Ammon's horn (tissue), 1 donor: ENCODE measurements at places on chromosomes 16 and 17.

DNA sequence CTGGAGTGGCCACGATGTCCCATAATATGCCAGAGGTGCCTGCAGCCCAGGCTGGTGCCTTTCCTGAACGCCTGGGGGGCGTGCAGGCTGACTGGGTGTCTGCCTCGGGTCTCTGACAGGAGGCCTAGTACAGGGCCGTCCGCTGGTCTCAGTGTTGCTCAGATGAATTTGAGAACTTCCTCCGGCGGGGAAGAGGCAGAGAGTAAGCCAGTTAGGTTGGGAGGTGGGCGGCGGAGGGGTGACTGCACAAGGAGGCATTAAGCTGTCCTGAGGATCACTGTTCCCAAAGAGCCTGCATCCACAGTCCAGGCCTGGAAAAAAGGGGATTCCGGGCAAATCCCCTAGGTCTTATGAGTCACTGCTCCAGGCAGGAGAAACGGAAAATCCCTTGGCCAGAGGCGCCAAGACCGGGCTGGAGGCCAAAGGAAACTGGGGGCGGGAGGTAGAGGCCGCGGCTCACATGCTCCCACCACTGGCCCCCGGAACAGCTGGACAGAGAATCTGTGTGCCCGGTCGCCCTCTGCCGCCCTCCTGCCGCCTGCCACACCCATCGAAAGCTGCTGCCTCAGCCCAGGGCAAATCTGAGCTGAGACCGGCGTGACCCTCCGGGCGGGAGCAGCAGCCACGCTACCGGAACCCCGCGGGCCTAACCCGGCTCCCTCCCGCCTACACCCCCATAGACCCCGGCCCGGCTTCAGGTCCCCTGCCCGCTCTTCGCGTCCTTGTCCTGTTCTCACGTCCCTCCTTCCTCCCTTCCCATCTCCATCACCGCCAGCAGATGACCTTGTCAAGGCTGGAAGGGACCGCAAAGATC lies 1.2 kb downstream of the TRIM47 start:
- peak; percentile 86 for DNase-seq

DNA sequence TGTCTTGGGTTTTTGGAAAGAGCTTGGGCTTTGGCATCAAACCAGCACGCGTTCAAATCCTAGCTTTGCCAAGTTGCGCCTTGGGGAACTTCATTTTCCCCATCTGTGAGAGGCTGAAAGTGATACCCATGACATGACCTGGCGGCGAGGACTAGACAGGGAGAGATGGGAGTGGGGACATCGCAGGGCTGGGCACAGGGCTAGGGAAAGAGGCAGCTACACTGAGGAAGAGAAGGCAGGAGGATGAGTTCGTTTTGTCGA lies 202.9 kb downstream of the IRF8 start:
- no peak for DNase-seq

DNA sequence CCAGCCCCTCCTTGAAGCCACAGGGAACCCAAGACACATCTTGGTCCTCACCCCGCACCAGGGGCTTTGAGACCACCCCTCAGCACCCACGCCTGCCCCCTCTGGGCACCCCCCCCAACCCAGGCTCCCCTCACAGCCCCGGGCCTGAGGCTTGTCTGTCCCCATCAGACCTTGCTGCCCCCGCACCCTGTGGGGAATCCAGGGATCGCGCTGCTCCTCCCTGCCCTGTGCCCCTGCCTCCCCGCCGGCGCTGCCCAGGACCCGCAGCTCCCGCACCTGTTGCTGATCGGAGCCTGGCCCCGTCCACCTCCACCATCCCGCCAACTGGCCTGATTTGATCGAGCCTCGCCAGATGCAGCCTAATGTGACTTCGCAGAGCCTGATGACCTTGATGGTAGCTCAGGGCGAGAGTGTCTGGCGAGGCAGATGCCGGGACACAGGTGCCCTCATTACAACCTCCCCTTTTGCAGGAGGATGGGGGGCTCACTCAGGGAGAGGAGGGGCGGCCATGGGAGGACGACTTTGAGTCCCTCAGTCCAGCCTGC lies 29.0 kb downstream of the SLC25A10 start:
- no peak for DNase-seq

DNA sequence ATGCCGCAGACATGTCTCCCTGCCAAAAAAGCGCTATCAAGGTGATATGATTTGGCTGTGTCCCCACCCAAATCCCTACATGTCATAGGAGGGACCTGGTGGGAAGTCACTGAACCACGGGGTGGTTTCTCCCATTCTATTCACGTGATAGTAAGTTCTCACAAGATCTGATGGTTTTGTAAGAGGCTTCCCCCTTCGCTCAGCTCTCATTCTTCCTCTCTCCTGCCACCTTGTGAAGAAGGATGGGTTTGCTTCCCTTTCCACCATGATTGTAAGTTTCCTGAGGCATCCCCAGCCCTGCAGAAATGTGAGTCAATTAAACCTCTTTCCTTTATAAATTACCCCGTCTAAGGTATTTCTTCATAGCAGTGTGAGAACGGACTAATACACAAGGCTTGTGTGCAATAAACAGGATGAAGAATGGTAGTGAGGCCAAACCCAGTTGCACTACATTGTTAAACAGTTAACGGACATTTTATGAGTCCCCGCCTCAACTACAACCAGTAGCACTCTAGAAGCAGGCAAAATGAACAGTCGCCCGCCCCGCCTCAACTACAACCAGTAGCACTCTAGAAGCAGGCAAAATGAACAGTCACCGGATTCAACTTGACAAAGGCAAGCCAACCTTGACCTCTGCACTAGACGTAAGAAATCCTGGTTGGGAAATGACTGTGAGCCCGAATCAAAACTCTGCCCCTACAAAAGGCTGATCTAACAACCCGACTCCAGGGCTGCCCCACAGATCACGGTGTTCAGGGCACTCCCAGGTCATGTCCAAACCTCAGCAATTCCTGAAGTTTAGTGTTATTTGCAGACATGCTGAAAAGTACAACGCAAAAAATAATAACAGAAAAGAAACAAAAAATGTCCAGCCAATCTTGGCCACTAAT lies 26.3 kb downstream of the VPS53 start:
- DNase-seq = no peak

DNA sequence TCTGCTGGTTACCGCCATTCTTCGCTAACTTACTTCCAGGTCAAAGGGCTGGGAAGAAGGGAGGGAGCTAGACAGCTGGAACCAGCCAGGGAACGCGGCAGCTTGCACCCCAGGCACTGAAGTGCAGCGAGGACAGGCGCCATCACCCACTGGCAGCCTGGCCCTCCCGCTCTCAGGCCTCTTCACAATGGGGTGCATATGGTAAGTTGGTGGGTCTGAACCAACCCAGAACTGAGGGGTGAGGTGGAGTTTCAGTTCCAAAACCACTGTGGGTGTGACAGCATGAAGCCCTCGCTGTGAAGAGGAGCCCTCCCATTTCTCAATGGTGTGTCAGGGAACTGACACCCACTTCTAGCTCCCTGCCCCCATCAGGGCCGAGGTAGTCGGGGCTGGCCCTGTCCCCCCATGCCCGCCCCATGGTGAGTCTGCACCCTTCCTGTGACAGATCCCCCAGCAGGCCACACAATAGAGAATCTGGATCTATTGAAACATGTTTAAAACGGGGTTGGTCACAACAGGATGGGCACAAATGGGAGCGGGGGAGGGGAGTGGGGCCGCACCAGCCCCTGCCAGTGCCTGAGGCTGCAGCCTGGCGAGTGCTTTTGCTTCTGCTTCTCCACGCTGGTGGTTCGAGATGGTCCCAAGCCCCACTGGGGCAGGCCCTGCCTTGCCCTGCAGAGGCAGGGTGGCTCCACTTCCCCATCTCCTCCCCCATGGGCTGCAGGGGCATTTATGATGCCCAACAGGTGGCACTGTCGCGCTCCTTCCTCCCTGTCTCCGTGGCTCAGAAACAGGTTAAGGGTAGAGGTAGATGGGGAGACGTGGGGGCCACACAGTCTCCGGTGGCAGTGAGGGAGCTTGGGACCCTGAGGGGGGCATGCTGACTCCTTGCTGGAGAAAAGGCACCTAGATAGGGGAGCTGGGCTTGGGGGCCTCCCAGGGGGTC lies 2.3 kb downstream of the LIMD2 start:
- DNase-seq = peak; percentile 59

DNA sequence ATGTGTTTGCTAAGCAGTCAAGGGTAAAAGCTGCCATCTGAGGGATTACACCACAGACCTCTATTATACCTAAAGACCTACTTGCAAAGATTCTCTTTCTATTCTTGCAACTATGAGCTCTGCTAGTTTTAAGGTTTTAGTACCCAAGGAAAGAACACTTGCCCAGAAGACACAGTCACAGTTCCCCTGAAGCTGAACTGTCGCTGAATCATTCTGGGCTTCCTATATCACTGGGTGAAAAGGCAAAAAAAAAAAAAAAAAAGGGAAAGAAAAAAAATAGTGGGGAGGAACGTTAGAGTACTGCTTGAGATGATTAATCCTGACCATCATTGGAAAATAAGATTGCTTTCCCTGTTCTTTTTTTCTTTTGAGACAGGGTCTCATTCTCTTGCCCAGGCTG lies 37.9 kb downstream of the LYRM1 start:
- no peak for DNase-seq

DNA sequence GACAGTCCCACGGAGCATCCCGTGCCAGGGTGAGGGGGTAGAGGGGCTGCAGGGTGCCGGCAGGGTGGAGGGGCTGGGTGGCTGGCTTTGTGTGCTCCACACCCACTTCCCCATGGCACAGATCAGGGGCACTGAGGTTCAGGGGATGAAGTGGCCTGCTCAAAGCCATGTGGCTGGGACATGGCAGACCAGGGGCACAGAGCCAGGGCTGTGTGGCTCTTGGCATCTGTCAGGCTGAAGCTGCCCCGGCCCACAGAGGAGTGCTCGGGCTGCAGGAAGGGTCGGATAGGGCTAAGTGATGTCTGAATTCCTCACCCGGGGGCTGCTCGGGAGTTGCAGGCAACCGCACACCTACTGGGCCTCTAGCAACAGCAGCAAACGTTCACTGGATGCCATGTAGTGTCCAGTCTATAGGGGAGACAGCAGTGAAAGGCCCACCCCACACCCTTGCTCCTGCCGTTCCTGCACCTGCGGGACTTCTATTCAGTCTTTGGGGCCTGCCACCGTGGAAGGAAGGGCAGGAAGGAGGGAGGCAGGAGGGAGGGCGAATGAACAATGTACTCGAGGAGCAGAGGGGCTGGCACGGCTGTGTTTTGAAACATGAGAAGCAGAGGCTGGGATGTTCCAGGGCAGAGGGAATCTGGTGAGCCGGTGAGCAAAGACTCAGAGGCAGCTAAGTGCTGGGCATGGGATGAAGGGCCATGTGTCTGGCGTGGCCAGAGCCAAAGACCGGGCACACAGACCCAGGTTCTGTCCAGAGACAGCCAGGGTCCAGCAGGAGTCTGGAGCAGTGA lies 15.1 kb downstream of the SLC5A10 start:
- DNase-seq = no peak

DNA sequence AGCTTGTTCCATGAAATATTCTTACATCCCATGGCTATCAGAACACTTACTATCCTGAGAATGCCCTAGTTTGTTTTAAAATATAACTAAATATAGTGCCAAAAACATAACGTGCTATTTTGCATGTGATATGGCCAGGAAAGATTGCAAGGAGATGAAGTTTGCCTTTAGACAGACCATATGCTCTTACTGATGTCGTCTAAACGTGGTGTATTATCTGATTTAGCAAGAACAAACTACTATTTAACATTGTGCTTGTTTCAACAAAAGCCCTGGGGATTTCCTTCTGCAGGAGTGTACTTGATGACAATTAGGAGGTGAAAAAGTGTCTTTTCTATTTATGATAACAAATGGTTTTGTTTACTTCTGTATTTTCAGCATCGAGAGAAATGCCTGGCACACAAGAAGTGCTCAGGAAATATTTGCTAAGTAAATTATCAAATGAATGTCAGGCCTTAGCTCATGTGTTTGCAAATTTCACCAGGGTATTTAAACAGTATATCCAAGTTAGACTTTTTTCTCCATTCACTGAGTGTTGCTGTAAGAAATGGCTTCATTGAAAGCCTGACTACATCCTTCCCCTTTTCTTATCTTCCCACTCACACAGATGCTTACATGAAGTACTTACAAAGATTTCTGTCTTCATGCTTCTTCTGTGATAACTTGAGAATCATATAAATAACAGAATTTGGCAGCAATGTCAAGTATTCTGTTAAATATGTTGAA lies 1033.6 kb downstream of the CDH8 start:
- no peak for DNase-seq

- DNase-seq = no peak
Measured at GRCh38 chr16:66587881-66588600, 8.8 kb downstream of the CMTM2 start.

GRCh38 chr17:992933-993332 lies 4.0 kb upstream of the TIMM22 start:
- no peak for DNase-seq

DNA sequence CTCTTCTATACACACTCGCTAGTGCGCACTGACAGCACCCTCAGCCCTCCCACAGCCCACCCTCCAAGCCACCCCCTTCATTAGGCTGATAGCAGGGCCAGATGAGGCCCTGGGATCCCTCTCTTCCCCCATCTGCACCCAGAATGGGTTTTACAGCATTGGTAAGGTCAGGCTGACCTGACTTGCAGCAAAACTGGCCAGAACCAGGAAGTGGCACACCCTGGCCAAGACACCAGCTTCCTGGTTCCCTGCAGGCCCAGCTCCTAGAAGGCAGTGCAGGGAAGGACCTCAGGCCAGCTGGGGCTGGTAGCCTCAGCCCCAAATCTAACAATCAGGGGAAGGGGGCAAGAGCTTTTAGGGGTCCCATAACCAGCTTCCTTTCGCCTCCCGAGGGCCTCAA lies 50.0 kb upstream of the MRPS23 start:
- peak; percentile 64 for DNase-seq

DNA sequence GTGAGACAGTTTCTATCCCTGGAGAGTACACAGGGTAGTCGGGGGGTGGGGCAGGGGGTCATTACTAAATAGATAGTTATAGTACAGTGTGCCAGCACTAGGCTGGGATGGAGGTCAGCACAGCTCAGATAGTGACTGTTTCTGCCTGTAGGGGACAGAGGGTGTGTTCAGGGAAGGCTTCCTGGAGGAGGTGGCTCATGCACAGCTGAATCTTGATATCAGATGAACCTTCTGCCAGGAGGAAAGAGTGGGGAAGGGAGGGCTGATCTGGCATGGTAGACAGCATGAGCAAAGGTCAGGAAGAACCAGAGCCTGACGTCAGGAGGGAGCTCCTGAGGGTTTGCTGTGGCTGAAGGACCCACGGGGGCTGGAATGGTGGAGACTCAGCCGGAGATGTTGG lies 56.6 kb downstream of the OR1D5 start:
- no peak for DNase-seq

DNA sequence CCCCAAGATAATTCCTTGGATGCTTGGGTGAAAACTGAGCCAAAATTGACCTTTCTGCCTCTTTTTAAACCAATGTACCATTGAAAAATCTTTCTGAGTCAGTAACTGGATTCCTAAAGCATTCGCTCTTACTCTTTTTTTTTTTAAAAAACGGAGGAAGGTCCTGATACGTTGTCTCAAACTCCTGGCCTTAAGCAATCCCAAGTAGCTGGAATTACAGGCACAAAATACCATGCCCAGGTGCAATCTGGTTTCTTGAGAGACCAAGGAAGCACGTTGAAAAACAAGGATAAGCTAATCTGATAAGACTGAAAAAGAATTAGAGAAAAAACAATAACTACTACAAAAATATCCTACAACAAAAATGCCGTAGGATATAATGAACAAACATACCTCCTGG lies 136.5 kb downstream of the SSH2 start:
- no peak for DNase-seq
